ENCODE measurements at places on chromosomes 1 and 21. TPM values are rescaled to one million over a fixed set of nuclear protein-coding genes. Genes with fewer than 3 reads are reported as not detected.
A peak's percentile ranks its signal among the peaks of the same experiment; 100 is the strongest.

The CDK18 gene
- 1.7 TPM for total RNA-seq

The RNU1-3 gene
- total RNA-seq: under 0.01 TPM

The ZNF683 gene
- not detected for total RNA-seq

The DNASE2B gene
- total RNA-seq: not detected

The AGMAT gene
- 1.2 TPM for total RNA-seq

The MSH4 gene
- 0.34 TPM for total RNA-seq

The ATP1A4 gene
- not detected for total RNA-seq

The TRIM17 gene
- not detected for total RNA-seq

The ADGRL2 gene
- total RNA-seq: 117 TPM

The PTPRF gene
- total RNA-seq: 108 TPM

The ZNF695 gene
- total RNA-seq: 2.7 TPM

The GPX7 gene
- 7.1 TPM for total RNA-seq

The GJA8 gene
- not detected for total RNA-seq

The BROX gene
- total RNA-seq: 46.6 TPM

- peak; percentile 24 for DNase-seq
Observed at GRCh38 chr1:230824551-230824918, 43.8 kb downstream of the C1orf198 start.

GRCh38 chr1:47388030-47388890 lies 27.8 kb upstream of the FOXE3 start:
- DNase-seq: no peak

- DNase-seq: no peak
Observed at GRCh38 chr1:110896090-110896489, 23.1 kb downstream of the CD53 start.

- DNase-seq: no peak
Observed at GRCh38 chr1:172993640-172994039, 57.1 kb downstream of the TNFSF18 start.

DNA sequence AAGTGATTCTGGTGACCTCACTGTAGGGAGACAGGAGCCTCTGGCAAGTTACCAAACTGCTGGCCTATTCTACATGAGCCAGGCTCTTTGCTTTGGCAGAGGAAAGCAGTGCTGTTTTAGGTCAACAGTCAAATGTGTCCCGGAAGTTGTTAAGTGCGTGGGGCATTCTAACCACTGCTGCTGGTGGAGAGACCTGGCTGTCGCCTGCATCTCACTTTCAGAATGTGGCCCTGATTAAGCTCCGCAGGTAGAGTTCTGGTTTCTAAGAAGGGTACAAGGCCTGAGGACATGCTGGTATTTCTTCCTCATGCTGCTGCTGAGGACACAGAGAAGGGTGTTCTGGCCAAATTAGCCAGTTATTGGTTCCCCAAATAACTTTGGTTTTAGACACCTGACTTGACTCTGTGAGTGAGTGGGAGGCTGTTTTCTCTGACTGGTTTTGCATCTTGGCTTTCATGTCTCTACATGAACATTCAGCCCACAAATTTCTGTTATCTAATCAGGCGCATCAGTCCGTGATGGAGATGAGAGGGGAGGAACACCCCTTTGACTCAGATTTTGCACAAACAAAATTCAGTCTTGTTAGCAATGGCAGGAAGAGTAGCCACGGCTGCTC lies 120.8 kb downstream of the LMO4 start:
- peak; percentile 2 for DNase-seq

DNA sequence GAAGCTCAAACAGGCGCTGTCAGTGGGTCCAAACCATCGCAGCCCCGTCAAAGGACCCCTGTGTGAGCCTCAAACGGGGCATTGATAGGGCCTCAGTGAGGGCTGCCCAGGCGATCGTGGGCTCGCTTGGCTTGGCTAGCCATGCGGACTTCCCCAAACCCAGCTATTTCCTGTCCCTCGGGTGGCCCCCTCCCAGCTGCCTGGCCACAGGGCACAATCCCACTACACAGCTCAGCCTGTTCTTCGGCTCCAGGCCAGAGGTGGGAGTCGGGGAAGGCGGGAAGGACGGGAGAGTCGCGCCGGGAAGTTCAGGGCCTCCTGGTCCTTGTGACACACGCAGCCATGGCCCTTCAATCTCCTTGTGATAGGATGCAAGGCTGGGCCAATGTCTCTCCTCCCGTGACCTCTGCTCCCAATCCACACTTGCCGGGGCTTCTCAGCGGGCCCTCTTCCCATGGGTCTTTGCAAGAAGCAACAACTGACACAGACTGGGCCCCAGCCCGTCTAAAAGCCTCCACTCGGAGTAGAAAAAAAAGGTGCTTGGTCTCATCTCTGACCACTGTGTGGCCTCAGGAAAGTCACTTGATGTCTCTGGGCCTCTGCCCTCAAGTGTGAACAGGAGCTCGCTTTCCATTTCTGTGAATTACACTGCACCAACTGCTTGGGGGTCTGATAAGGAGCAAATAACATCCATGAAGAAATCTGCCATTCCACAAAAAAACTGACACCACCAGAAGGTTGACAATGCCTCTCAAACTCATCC lies 7.1 kb upstream of the MATN1 start:
- DNase-seq: no peak

DNA sequence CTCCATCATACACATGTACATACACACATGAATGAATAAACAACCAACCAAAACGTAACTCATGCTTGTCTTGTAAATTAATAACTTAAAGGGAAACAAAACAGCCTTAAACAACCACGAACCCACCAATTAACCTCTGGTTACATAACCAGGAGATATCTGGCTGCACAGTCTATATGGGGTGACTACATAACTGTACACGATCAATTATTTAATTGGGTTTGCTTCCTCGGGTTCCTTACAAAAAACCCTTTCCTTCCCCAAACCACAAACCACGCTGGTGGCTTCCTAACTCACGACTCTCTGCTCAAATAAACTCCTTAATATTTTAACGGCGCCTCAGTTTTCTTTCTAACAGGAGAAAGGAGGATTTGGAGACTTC lies 744 bp downstream of the ZNF670 start:
- DNase-seq: no peak

- peak; percentile 46 for DNase-seq
Observed at GRCh38 chr1:212967801-212968200, 17.5 kb downstream of the VASH2 start.

DNA sequence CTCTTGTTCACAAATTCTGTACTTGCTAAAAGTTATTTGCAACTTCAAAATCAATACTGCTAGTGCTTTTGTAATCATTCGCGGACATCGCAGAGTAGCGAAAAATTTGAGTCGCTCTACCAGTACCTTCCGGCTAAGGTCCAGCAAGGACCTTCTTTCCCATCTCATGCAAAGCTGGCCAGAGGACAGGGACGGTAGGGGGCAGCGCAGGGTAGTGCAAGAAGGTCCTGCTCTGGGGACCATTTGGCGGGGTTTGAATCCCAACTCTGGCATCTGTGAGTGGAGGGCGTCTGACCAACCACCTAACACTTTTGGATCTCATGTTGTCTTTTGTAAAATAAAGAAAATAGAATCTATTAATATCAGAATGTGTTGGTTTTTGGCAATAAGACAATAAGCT lies 258.3 kb downstream of the SPATA17 start:
- DNase-seq: no peak

DNA sequence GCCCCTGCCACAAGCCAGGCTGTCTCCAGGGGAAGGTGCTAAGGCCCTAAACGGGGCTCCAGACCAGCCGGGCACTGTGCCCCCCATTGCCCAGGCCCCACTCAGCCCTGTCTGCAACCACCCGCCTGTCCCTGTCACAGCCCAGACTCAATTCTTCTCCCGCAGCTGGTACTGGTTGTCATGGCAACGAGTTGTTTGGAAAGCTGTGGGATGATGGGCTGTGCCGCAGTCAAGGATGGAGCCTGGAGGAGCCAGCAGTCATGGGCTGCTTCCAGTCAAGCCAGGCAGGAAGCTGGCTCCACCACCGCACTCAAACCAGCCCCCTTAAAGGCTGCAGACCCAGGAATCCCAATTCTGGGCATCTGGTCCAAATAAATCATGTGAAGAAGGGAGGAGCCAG lies 4.2 kb downstream of the SPOCD1 start:
- peak; percentile 56 for DNase-seq

DNA sequence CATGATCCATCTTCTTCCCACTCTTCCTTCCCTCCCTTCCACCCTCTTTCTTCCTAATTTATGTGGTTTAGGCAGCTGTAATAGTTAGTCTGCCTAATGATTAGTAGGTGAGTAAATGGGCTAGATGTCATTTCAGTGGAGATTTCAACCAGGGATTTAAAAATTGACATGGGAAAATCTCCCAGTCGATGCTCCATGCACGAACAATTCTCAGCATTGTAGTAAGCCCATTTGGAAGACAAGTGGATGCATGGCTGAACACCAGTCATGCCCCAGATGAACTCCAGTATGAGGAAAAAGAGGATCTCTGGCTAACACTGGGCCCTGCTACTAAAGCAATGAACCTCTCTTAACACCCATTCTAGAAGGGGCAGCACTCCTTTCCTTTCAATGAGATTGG lies 25.3 kb downstream of the CHI3L2 start:
- no peak for DNase-seq

- DNase-seq: no peak
Observed at GRCh38 chr1:180614730-180615129, 17.1 kb upstream of the XPR1 start.

GRCh38 chr1:182193908-182194550 lies 132.5 kb upstream of the ZNF648 start:
- no peak for DNase-seq

GRCh38 chr1:47643306-47644211 lies 205.7 kb downstream of the FOXD2 start:
- no peak for DNase-seq

- DNase-seq: no peak
Observed at GRCh38 chr1:218217040-218217439, 68.1 kb upstream of the RRP15 start.

DNA sequence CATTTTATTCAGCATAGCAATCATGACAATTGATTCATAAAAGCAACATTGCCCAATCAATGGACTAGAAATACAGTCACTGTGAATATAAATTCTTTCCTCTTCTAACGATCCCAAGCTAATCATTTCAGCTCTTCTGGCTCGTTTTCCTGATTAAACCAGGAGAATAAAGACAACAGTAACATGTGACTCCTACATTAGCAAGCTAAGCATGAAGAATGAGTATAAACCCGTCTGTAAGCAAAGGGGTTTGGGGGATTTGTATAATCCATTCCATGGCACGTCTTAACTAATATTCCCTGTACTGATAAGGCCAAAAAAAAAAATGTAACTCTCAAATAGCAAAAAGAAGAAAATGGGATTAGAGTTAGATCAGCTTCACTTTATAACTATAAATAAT lies 21.6 kb downstream of the IRF2BP2 start:
- DNase-seq: no peak

GRCh38 chr1:62875676-62876075 lies 91.7 kb downstream of the ATG4C start:
- peak; percentile 21 for DNase-seq

- DNase-seq: no peak
Observed at GRCh38 chr1:234928642-234929041, 200.0 kb downstream of the TOMM20 start.

DNA sequence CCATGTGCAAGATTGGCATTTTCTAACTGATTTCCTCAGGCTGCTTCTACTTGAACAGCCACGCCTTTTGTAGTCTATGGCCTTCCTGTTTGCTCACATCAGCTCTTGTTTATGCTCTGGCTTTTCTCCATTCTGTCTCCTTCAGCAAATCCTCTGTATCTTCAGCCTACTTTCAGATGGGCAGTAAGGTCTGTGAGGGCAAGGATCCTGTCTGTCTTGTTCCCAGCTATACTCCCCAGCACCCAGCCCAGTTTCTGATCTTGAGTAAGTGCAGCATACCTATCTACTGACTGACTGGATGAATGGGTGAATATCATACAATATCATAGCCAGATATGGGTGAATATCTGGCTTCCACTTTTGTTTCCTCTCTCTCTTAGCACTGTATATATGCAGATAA lies 438.1 kb downstream of the LMO4 start:
- DNase-seq: peak; percentile 0

- no peak for DNase-seq
Observed at GRCh38 chr1:110430901-110431300, 20.0 kb upstream of the PROK1 start.

DNA sequence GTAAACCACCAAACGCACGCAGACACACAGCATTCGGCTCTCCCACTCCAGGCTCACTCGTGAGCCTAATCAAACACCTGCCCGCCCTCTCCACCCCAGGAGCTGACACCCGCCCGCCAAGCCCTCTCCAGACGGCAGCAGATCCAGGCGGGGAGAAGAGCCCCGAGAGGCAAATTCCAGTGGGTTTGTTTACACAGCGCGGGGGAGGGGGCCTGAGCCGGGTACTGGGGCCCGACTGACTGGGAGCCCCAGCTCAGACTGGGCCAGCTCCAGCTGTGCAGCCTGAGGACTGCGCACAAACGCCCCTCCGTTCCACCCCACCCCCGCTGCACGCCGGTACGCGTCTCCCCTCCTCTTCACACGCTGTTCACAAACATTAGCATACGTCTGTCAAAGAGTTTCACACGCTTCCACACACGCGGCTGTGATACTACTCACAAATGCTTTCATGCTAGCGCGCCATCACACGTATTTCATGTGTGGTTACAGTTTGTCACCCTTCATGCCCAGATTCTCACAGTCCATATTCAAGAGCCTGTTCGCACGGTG lies 1.0 kb upstream of the EFNA1 start:
- peak; percentile 76 for DNase-seq

DNA sequence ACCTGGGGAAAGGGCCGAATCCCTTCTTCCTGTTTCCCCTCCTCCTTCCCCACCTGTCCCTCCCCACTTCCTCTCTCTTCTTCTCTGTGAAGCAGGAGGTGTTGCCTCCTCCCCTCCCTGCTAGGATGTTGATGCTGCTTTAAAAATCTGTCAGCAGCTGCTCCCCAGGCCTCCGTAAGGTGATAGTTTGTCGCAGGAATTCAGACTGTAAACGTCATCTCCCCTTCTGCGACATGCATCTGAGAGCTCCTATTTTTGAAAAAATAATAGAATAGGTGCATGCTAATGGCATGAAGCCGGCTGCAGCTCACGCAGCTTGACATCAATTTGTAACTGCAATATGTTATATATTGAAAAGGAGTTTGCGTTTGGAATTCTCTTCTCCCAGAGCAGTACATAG lies 70.1 kb downstream of the KAZN start:
- DNase-seq: no peak

GRCh38 chr1:22520871-22521270 lies 42.4 kb upstream of the EPHA8 start:
- no peak for DNase-seq
